ENCODE measurements at places on chromosomes 3 and 15.

DNA sequence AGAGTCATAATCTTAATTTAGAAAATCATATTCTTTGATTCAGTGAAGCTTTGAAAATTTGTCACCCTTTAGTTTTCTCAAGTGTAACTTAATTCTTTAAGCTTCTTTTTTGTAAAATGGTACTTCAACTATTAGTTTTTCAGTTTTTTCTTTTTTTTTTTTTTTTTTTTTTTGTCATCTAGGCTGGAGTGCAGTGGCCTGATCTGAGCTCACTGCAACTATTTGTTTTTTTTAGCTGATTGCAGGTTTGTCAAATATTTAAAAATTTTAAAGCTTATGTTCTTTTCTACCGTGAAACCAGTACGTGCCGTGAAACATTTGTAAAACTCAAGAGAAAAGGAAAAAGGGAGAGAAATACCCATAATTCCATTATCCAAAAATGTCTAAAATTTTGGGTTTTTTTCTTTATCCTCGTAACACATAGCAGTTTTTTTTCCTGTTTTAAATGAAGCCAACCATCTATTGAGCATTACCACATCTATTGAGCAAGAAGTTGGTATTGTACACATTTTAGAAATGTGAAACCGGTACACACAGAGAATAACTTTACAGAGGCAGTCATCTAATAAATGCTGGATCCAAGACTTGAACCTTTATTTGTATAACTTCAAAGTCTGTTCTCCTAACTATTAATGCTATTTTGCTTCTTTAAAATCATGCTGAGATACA lies 25.7 kb downstream of the ECT2 start:
- no peak for DNase-seq

- no peak for DNase-seq
Observed at GRCh38 chr3:11323813-11324212, 51.6 kb downstream of the ATG7 start.

DNA sequence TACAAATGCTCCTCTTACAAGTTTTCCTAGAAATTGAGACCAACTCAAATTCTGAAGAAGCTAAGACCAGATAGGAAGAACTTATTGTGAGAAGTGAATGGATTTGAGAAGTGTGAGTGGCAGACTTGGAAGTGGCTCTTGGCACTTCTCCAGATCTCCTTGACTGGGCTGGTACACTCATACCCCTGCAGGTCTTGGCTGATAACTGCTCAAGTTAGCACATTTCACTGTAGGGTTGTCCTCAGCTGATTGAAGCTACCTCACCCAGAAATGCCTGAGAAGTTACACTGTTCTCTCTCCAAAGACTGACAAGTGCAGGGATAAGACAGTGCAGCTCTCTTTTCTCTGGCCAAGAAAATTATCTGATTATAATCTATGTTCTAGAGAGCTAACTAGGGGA lies 16.5 kb upstream of the CLDN1 start:
- no peak for DNase-seq

GRCh38 chr15:67296684-67297083 lies 42.1 kb downstream of the IQCH start:
- no peak for DNase-seq

GRCh38 chr3:60017631-60018030 lies 967.8 kb upstream of the CFAP20DC start:
- no peak for DNase-seq

DNA sequence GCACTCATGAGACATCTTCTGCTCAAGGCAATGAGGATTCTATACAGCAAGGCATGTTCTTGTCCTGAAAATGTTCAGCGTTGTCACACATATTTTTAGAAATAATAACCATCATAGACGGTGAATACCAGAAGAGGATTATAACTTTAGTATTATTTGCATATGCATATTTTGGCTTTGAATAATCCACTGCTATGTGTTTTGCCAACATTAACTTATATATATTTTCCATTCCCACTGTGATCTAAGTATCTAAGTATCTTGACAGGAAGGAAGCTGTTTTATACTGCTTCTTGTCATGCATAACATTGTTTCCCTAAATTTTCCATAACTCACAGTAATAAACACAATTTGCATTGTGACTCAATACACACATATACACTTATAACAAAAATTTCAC lies 509.5 kb downstream of the TBL1XR1 start:
- DNase-seq = no peak

GRCh38 chr3:170746175-170746942 lies 123.6 kb downstream of the RPL22L1 start:
- no peak for DNase-seq

DNA sequence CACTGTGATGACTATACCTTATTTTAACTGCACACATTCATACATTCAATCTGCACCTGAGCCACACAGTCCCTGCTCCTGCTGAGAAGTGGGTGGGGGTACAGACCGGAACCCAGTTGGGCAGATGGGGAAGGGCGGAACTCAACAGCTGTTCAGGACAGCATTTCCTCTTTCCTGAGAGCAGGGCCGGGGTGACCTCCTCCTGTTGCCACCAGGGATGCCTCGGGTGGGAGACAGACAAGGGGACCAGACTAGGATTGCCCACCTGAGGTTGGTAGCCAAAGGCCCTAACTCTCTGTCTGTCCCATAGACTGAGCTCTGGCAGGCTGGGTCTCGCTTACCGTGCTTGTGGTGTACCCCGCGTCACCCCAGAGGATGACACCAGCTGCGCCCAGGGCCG lies 3.9 kb downstream of the HYAL2 start:
- no peak for DNase-seq

DNA sequence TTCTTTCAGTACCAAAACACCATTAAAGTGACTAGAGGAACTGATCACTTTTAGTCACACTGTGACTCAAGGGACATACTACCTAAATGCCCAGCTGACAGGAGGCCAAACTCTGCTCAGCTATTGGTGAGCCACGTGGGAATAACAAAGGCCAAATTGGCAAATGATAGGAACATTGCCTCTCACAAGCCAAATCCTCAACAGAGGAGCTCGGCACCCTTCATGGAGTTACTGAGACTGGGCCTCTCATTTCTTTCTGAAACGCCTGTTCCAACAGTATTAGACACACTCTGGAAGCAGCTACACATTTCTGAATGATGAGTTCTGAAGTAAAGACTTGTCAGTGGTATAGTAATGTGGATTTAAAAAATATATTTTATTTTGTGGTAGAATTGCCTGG lies 166.0 kb upstream of the COL8A1 start:
- no peak for DNase-seq

- no peak for DNase-seq
Observed at GRCh38 chr15:75349851-75350588, 3.2 kb downstream of the NEIL1 start.

GRCh38 chr3:165753560-165753959 lies 83.7 kb downstream of the BCHE start:
- peak; percentile 3 for DNase-seq

DNA sequence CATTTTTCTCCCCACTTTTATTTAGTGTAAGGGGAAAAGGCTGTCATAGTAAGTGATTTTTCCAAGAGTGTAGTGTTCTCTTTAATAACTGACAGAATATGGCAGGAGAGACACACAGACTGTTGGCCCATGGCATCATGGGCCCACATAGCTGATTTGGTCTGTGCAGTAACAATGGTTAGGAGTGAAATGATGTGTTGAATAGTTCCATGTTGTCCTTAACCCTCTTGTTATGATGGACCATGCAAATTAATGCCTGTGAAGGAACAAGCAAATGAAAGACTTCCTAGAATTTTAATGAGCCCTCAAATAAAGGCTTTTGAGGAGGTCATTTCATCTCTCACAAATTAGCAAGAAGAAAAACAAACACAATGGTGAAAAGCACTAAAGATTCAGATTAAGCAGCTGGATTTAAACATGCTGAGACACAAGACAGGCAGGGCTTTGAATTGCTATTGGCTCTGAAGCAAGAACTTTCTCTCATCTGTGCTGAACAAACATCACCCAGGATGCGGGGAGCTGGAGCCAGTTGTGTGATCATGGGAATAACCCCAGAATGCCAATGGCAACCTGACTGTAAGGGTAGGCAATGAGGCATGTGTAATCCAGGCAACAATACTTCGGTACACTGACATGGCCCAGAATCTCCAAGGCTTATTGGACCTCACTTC lies 136.7 kb upstream of the VEPH1 start:
- DNase-seq = no peak

DNA sequence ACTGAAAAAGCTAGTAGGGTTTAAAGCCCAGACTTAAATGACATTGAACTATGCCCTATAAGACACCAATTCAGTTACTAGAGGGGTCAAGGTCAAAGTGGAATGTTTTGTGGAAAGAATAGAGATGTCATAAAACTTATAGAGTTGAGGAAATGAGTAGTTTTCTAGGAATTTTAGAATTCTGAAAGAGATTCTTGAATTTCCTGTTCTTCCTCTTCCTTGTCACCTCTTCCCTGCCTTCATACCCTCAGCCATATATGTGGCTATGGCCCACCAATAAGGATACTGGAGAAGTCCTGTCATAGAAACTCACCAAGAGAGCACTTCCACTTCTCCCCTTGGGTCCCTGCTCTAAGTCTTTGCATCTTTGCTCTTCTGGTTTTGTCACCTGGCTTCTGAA lies 104.9 kb upstream of the TGFBR2 start:
- DNase-seq = no peak

- no peak for DNase-seq
Observed at GRCh38 chr3:34504366-34504765, 705.9 kb downstream of the PDCD6IP start.

DNA sequence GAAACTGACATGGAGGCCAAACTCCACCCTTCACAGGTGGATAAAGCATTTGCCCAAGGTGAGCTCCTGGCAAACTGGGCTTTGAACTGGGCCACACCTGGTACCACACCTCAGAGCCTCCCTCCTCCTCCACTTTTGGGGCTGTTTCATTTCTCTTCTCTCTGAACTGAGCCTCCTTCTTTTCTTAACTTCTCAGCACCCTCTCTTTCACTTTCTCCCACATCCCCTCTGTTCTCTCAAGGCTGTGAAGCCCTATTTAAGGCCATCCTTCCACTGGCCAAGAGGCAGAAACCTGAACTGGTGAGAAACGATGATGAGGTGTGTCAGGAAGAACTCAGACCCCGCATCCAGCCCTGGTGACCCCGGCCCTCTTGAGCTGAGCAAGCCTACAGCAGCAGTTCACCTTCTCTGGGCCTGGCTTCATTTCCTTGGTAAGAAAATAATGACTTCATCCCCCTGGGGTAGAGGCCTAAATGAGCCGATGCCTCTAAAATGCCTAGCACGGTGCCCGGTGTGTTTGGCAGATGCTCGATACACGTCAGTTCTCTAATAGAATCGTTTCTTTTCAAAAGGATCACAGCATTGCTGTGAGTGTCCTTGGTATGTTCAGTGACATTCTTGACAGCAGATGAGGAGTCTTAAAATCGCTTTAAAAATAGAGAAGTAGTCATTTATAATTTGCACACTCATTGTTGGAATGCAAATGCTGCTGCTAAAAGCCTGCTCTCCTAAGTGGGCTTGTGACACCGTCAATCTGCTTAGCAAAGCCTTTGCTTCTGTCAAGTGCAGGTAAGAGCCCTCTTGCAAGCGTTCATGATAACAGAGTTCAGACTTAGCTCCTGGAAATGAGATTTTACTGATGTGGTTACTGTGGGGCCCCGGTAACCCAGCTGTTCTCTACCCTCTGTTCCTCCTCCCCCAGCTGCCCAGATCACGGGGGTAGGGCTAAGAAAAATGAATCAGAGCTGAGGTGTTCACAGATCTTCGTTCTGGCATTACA lies 97.7 kb upstream of the ATP2B2 start:
- no peak for DNase-seq

All from NCI-H1694 (cell line).